Type B pancreatic cell (in vitro differentiated cells): ENCODE measurements at places on chromosomes 4 and X.

- DNase-seq, result no peak
These were observed 158.6 kb upstream of the LCORL start for GRCh38 chr4:18180122-18180521.

DNA sequence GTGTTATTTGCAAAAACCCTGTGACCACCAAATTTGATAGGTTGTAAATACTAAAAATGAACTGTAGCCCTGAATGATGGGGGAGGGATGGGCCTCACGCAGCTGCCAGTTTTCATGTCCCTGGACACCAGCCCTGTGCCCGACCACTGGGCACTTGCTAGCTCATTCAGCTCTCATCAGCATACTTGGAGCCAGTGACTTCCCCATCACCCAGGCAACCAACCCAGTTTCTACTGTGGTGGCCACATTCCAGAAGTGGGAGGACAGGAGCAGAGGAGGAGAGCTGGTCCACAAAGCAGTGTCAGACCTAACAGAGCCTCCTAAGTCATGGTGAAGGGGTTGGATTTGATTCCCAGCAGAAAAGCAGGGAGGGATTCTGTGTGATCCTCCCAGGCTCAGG, 128.2 kb downstream of the CPEB2 start:
- no peak for DNase-seq

DNA sequence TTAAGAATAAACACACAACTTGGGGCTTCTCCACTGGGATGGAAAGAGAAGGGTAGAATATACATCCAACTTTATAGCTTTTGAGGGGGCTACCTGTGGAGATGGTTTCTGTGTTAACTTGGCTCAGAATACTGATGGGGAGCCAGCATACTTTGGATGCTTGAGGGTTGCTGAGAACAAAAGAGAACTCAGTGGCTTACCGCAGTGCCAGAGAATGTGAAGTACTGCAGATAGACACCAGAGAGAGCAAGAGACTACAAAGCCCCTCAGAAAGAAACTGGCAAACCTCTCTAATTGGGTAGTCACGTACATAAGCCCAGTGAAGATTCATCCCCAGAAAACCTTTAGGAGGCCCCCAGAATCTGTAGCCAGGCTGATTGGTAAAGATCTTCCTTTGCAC, 214.4 kb downstream of the DCHS2 start:
- no peak for DNase-seq

DNA sequence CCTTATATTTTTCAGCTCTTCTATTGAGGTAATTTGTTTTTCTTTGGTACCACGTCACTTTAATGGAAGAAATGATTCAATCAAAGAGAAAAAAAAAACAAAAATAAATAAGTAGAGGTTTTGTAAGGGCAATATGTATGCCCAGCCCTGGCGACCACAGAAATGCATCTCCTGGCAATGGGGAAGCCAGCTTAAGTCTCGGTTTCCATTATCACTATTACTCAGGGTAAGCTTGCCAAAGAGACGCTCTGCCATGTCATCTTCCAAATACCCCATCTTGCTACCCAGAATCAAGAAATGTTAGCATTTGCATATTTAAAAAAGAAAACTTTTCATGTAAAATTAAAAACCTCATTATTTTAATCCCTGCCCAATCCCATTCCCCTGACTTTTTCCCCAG, 68.8 kb downstream of the FAM47C start:
- no peak for DNase-seq

- no peak for DNase-seq
These were observed 110.0 kb downstream of the DTHD1 start for GRCh38 chr4:36391411-36391810.
